ENCODE measurements at places on chromosomes 13 and 19.

DNA sequence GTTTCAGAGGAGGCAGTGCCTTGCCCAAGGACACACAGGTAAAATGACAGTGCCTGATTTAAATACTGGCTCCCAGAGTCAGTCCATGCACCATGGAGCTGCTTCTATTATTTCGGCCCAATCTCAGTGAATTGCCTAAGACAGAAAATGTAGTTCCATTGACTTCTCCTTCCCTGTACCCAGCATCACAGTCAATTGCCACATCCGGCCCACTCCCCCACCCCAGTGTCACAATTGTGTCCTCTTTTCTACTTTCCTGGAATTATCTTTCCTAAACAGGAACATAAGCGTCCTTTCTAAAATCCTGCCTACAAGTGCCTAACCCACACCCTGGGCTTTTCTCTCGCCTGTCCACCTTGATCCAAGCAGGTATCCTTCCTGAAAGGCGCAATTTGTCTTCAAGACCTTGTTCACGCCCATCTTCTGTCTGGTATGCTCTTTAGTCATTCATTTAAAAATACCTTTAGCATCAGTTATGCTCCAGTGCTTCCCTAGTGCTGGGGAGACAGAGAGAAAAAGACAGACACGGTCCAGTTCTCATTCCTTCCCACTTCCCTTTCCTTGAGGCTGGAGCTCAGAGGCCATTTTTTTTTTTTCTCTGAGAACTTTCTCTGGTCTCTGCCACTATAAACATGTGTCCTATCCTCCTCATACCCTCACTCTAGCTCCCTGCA, 411.4 kb downstream of the LIG4 start:
- DNase-seq, result no peak

- DNase-seq, result no peak
These were observed 38.2 kb downstream of the TMTC4 start for GRCh38 chr13:100636441-100636840.

GRCh38 chr13:34352958-34353357, 535.0 kb downstream of the RFC3 start:
- no peak for DNase-seq

- no peak for DNase-seq
These were observed 109.7 kb upstream of the RNF113B start for GRCh38 chr13:98286799-98287198.

DNA sequence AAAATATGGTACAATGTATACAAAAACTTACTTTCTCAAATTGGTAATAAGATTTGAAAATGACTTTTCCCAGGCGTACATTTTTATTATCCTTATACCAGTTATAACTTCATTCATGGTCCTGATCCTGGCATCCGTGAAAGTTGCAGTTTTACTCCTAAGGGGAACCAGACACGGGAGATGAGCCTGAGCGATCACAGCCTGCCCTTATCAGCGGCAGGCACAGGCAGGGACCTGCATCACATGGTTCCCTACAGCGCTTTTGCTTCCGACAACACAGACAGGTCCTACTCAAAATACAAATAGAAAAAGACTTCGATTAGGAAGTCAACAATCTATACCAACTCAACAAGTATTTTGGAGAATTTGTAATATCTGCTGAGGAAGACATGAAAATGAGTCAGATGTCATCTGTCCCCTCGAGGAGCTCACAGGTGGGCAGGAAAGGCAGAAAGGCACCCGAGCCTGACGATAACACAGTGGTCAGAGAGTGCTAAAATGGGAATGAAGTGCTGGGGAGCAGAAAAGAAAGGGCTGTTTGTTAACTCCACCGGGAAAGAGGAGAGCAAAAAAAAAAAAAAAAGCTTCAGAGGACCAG, 93.4 kb downstream of the ABCC4 start:
- no peak for DNase-seq

GRCh38 chr13:67763384-67763783, 533.2 kb upstream of the PCDH9 start:
- no peak for DNase-seq

DNA sequence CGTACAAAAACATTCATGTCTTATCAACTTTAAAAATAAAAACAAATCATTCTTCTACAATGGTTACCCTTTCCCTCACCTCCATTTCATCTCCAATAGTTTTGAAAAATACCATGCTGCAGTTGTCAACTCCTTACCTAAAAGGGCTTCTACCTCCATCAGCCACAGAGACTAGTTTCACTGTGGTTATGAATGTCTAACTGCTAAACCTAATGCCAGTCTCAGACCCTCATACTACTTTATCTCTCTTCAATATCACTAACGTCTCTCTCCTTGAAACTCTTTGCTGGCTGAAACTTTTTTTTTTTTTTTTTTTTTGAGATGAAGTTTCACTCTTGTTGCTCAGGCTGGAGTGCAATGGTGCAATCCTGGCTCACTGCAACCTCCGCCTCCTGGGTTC, 27.1 kb downstream of the LNX2 start:
- DNase-seq, result no peak

DNA sequence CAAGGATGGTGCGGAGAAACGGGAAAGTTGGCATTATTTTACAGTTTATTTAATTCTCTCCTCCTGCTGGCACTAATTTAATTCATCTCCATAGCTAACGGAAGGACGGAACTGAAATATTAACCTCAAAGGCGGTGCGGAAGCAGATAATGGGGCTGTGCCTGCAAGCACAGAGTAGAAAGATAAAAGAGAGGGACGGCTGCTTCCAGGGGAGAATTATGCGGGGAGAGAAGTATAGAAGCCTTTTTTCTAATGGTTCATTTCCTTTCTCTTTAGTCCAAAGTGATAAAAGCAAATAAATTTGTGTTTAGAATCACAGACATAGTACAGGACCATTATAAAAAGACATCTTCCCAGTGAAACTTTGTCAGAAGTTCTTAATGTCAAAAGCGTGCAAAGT, 34.5 kb upstream of the UQCRFS1 start:
- DNase-seq, result no peak

GRCh38 chr13:113058129-113058987, 47.2 kb upstream of the F7 start:
- DNase-seq, result no peak

- DNase-seq, result no peak
These were observed 27.6 kb downstream of the TMPRSS9 start for GRCh38 chr19:2387367-2388288.

- DNase-seq, result no peak
These were observed 211.9 kb upstream of the SLC10A2 start for GRCh38 chr13:103277959-103278694.

DNA sequence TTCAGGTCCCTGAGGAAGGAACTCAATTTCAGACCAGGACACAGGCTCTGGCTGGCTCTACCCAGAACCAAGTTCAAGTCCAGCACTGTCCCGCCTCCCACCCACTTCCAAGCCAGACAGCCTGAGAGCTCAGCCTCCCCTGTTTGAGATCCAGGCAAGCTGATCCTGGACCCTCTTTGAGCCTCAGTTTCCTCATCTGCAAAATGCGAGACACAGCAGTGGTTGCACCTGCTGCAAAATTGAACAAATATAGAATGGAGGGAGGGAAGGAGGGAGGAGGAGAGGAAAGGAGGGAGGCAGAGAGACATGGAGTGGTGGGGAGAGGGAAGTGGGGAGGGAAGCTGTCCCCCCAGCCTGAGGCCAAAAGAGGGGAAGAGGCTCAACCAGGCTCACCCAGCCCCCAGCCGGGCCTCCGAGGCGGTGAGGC, 751 bp downstream of the TMEM221 start:
- no peak for DNase-seq

GRCh38 chr19:56015756-56016155, 29.2 kb downstream of the NLRP5 start:
- DNase-seq, result no peak

GRCh38 chr19:31402529-31403316, 53.5 kb upstream of the TSHZ3 start:
- DNase-seq, result no peak

- DNase-seq, result no peak
These were observed 1639.9 kb downstream of the EFNB2 start for GRCh38 chr13:104895521-104895920.

- DNase-seq, result no peak
These were observed 1.5 kb downstream of the NEK5 start for GRCh38 chr13:52127378-52127777.

GRCh38 chr19:5961969-5962945, 15.7 kb downstream of the RANBP3 start:
- DNase-seq, result peak; percentile 49

DNA sequence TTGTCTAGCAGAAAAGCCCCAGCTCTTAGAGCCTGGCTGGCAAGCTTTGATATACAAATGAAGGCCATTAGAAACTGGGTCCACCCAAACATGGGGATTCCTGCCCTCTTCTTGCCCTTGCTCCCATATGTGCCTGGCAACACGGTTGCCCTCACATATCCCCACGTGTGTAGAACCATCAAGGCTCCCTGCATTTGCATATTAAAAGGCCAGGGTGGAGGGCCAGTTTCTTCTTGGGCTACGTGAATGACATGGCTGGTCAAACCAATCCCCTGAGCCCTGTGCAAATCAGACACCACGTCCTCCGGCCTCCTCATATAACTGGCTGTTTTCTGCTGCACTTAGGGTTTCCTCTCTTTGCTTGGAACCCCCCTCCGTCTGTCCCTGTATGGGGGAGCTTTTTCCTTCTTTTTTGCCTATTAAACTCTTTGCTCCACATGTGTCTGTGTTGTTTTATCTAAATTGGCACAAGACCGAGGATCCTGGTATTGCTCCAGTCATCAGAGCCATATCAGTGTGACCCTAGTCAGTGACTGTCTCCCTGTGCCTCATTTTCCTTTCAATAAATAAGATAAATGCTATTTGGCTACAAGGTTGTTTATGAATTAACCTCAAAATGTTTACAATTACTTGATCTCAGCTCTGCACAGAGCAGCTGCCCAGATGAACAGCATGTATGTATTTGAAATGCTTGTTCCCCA, 30.3 kb upstream of the CEACAM1 start:
- no peak for DNase-seq

Measured in stimulated activated CD8-positive, alpha-beta memory T cell treated with anti-CD3 and anti-CD28 coated beads, Interleukin-7, amount 100 ng/mL, for 1 hour (primary cell).